Hepatocyte (in vitro differentiated cells): ENCODE measurements at places on chromosomes 5 and 9.

- no peak for DNase-seq
These were observed 58.7 kb upstream of the GPR151 start for GRCh38 chr5:146574713-146575112.

GRCh38 chr9:75190762-75191161, 102.4 kb downstream of the OSTF1 start:
- no peak for DNase-seq

GRCh38 chr5:394671-395155, 48.3 kb upstream of the EXOC3 start:
- peak; percentile 6 for DNase-seq

GRCh38 chr5:138611678-138612218, 36.5 kb upstream of the HSPA9 start:
- no peak for DNase-seq

GRCh38 chr9:94576131-94576530, 17.5 kb downstream of the FBP2 start:
- DNase-seq = no peak

GRCh38 chr5:166883016-166883415, 1408.4 kb upstream of the WWC1 start:
- no peak for DNase-seq

- DNase-seq = no peak
These were observed 13.8 kb upstream of the ANXA1 start for GRCh38 chr9:73137914-73138313.

DNA sequence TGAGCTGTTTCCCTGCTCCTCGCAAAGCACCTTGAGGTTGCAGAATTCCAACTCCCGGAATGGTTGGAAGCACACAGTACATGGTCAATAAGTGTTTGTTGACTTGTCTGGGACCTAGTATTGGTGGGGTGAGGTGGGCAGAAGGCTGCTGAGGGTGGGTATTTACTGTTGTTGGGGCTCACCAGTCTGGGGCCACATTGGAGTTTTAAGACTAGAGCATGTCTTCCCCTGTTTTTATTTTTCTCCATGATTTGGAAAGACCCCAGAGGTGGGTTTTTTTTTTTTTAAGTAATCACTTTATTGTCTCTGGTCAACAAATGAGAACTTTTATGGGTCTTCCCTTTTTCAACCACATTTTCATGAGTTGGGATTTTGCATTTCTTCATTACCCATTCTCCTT, 55.1 kb downstream of the IRF1 start:
- no peak for DNase-seq

DNA sequence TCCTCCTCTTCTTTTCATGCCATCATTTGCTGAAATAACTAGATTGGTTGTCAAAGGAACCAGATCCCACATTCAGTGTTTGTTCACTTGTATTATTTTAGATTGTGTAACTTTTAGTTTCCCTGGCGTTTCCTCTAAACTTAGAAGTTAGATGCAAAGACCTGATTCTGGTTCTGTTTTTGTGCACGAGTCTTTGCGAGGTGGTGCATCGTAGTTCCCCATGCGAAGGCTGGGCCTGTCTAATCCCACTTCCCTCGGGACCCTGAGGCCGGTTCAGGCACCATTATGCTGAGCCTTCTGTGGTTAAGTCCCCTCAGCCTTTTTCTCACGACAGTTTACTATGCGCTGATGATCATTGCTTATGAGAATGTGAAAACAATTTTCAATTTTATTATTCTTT, 219.1 kb upstream of the OTULINL start:
- no peak for DNase-seq

DNA sequence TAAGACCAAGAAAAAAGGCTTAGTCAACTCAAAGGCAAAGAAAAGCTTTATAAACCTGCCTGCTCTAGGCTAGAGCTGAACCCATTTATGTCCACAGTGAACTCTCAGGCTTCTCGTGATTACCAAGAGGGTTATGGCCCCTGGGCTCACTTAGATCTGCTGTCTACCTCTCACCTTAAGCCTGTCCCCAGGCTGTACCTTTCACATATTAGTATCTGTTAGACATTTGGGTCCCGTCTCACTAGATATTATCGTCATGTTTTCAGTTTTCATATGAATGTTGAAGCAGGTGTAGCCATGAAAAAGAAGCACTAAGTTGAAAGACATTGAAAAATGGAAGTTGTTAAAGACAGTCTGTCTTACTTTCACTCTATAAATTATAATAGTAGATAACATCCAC, 75.2 kb upstream of the COX7C start:
- no peak for DNase-seq

DNA sequence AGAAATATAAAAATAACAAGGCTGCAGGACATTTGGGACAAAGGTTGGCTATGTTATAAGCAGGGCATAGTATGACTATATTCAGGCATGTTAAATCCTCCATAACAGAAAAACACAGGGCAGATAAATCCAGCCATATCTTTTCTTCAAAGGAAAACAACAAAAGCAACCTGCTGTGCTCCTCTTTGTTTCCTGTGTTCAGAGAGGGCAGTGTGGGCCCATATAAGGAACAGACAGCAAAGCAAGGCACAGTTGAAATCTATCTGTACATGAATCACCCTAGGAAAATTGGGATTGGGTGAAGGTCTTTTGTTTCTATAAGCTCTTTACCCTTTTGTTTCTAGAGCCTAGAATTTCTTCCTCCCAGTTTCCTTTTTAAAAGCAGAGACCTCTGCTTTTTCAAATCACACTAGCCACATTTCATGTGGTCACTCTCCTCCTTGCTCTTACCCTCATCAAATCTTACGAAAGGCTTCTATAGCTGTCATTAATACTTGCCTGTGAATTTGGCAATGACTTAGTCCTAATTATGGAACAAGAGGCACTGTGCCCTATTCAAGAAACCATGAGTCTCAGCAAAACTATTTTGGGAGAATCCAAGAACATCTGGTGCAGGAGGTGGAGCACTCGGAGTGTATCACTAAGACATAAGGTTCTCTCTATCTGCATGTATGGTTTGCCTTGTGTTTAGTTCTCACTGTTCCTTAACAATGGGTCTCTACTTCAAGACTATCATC, 1.8 kb downstream of the GZMA start:
- no peak for DNase-seq

DNA sequence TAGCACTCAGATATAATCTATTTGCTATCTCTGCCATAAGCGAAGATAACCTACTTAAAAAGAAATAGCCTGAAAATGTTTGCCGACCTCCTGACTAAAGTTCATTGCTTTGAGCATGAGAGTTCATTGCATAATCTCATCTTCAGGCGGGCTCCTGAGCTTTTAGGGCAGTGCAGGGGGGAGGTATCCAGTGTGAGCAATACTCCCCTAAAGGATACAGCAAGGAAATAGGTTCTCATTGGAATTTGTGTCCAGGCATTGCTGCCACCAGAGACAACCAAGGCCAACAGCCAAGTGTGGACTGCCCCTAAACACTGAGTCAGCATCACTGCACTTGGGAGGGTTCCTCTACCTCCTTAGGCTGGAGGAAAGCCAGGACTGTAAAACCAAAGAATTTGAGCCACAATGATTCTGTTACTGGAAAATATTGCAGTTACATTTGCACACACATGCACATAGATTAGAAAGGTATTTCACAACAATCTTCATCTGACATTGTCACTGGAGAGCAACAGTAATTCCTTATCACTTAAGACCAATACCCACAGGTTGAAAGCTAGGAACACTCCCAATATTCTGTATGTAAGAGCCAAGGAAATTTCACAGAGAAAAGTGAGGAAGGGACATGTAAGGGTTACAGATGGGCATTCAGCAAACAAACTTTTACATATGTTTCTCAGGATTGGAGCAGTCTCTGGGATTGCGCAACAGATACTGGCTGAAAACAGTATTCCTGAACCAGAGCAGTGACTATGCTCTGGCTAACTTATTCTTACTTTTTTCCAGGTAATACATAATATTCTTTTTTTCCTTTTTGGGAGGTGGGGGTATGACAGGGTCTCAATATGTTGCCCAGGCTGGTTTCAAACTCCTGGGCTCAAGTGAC, 98.6 kb upstream of the TLE1 start:
- peak; percentile 78 for DNase-seq

DNA sequence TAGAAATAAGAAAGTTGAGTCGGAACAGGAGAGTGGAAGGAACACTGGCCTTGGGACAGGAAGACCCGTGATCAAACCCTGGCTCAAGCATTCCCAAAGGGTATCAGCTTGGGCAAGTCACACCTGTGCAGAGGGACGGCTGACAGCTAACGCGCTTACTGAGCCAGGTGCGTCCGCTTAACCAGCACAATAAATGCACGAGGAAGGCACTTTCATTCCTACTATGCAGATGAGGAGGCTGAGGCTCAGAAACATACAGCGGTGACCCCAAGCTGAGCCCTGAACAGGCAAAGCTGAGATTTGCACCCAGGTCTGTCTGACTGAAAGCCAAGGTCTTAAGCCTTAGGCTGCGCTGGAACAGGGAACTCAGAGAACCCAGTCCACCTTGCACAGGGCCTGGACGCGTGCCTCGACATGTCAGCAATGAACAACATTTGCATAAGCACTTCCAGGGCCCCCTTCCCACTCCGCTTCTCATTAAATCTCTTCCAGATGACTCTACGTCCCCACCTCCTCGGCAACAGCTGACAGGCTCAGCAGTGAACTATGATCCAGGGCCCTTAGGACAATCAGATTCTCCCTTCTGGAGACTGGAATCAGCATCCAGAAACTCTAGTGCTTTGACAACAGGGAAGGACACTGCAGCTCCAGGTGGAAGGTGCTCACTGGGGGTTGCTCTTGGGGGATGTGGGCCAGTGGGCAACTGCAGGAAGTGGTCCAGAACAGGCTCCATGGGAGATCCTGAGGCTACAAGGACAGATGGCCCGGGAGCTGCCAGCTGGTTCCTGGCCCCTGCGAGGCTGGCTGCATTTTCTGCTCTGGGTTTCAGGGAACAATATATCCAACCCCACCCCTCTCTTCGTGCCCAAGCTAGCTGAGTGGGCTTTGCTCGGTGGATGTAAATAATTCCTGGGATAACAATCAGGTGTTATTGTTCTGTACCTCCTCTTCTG, 35.2 kb downstream of the SH3PXD2B start:
- peak; percentile 30 for DNase-seq

- no peak for DNase-seq
These were observed 126.4 kb upstream of the COL5A1 start for GRCh38 chr9:134515026-134515821.

DNA sequence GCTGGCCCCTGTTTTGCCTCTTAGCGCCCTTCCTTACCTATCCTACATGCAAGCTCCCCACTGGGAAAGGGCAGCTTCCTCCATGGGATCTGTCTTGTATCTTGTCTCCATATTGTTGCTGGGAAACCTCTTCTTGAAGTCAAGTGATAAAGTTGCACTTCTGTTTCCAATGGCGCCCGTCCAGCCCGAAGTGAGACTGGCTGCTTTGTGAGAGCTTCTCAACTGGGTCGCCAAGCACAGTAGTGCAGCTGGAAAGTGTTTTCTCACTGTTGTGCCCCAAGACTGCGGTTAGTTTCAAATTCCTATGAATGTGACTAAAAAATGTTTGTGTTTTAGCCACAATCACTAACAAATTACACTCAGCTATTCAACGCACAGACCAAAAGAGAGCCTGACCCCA, 506.6 kb upstream of the MPDZ start:
- DNase-seq = no peak

DNA sequence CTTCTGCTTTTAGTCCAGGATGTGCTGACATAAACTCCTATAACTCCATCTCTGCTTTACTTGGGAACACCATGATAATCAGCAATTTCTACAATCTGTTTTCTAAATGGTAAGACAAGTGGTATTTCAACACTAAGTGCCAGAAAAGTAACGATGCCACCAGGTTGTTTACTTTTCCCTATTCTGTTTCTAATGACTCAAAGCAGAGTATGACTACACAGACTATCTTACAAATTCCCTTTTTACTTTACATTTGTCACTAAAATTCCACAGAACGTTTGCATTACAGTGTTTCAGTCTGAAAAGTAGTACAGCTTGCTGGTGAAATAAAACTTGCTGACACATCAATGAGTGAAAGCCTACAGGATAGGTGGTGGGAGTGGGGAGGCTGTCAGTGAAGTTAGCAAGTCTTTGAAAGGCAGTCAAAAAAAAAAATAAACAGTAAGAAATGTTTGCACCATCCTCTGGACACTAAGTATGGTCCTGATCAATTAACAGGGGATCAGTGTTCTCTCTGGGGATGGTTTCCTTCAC, 186.5 kb downstream of the LURAP1L start:
- DNase-seq = no peak

GRCh38 chr5:34869256-34869655, 30.3 kb downstream of the TTC23L start:
- no peak for DNase-seq

DNA sequence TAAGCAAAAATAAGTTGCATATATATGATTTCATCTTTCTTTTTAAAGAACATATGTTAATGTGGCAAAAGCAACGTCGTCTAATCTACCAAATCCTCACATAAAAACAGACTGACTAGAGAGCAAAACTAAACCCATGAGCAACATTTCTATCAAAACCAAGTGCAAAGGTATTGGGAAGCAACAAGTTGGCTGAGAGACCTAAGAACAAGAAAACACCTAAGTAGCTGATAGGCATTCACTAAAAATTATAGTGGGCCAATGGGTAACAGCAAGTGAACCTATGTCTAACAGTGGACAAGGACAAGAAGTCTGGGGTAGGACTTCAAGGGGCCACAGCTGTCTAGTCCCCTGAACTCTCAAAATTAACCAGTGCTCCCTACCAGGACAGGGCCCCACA, 130.1 kb downstream of the SIL1 start:
- no peak for DNase-seq

GRCh38 chr5:174120401-174121005, 75.0 kb downstream of the NSG2 start:
- no peak for DNase-seq

DNA sequence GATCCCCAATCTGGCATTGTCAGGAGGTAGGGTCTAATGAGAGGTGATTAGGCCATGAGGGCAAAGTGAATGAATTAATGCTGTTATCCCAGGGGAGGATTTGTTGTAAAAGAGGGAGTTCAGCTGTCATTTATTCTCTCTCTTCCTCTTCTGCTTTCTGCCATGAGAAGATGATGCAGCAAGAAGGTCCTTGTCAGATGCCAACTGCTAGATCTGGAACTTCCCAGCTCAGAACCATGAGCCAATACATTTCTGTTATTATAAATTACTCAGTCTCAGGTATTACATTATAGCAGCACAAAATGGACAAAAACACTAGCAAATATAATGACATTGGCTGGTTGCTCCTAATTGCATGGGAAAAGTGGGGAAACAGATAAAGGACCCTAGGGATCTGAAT, 15.6 kb upstream of the BICD2 start:
- DNase-seq = no peak

DNA sequence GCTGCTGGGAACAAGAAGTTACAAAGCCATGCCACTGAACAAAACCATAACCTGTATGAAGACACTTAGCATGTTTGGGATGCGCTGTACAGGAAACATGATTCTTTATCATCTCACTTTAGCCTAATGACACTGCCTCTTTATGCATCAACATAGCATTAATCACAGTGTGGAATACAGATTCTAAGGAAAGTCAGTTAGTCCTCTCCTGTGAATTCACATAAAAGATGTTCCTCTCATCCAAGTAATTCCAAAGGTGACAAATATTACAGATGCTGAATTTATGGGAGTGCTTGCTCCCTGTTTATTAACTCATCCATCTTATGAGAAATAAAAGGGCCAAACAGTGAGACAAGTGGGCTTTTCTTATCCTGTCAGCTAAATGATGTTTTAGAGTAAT, 1677.7 kb downstream of the EFNA5 start:
- DNase-seq = no peak

- no peak for DNase-seq
These were observed 159.8 kb downstream of the SMARCA2 start for GRCh38 chr9:2174911-2175310.

GRCh38 chr5:54013556-54014194, 296.7 kb downstream of the ARL15 start:
- peak; percentile 32 for DNase-seq
